ENCODE measurements at places on chromosomes 7 and 10.

GRCh38 chr10:75233444-75234016, 2.2 kb downstream of the COMTD1 start:
- no peak for DNase-seq

DNA sequence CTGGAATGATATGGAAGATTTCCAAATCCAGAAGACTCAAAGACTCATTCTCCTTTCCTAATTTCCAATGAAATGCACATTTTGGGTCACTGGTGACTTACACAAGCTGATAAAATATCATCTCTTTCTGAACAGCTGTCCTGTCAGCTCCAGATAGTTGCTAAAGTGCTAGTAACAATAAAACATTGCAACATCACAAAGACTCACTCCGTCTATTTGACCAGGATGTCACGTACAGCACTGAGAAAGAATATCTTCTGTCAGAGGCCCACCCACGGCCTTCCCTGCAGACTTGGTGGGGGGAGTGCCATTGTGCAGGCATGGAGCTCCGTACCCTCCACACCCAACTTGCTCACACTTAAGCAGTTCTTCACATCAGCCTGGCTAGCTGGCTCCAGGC, 78.9 kb upstream of the EGR2 start:
- no peak for DNase-seq

DNA sequence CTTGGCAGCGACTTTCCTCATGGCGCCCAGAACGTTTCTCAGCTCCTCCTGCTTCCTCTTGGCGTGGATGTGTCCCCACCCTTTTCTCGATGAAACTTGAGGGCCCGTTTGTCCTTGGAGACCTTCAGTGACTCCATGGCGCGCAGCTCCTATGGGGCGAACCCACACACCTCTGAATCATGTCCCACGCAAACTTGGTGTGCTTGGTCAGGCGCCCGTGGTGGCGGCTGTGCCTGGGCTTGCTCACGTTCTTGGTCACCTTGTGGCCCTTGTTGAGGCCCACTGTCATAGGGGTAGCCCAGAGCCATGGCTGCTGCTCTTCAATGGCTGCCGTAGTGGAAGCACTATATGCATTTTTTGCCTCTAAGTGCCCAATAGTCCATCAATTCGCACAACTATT, 117.5 kb upstream of the FOXP2 start:
- no peak for DNase-seq

DNA sequence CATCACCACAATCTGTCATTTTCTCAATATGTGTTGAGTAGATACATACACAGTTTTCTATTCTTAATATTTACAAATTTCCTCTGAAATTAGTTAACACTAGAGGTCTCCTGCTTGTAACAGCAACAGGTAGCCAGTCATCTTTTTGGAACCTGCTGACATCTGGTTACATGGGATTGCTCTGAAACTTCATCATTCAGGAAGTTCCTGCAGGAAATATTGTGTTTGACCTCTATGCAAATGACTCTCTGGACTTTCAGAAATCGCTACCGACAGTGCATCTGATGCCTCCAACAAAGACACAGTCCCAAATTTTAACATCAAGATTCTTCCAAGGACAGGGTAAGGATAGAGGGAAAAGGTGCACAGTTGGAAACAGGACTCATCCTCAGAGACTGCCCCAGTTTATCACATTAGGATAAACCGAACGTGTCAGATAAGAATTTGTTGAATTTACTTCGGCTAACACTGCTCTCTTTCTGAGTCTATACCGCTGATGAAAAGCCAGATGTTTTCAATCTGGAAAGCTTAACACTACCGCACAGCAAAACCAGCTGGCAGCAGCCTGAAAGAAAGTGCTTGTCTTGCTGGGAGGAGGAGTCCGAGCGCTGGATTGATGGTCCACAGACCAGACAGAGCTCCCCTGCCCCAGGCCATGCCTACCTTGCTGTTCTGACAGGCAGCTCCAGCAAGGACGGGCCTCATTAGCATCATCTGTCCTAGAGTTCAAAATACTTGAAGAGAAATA, 633.4 kb downstream of the PARD3 start:
- no peak for DNase-seq

GRCh38 chr10:132392184-132392800, 4.7 kb upstream of the PWWP2B start:
- DNase-seq, result no peak

GRCh38 chr10:93876381-93876780, 17.4 kb upstream of the SLC35G1 start:
- no peak for DNase-seq
